Amygdala (tissue), 56 donors: ENCODE measurements at places on chromosomes 1 and 21.

DNA sequence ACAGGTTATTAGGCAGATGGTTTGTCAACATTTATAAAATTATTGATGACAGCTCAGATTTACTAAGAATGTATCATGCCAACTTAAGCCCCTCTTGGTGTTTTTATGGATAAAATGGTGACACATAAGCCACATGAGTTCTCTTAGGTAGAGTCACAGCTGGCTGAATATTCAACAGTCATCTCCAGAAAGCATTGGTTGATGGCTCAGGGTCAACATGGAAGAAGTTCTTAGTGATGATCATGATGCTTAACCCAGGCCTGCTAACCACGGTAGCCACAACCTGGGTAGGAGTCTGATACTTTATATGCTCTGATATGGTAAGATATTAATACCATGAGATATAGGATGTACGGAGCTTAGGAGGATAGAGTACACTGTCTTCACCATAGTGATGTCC lies 46.4 kb upstream of the SIPA1L2 start:
- no peak for DNase-seq

- no peak for DNase-seq
These were observed at the start of gene KCNA3 for GRCh38 chr1:110674337-110675059. KCNA3 (minus strand) TSS chr1:110674940; CDS start chr1:110674809, 131 bp downstream.

GRCh38 chr1:223219846-223220610 lies 77.0 kb upstream of the TLR5 start:
- no peak for DNase-seq

GRCh38 chr1:241612533-241613477 lies 27.4 kb downstream of the CHML start:
- DNase-seq = no peak

DNA sequence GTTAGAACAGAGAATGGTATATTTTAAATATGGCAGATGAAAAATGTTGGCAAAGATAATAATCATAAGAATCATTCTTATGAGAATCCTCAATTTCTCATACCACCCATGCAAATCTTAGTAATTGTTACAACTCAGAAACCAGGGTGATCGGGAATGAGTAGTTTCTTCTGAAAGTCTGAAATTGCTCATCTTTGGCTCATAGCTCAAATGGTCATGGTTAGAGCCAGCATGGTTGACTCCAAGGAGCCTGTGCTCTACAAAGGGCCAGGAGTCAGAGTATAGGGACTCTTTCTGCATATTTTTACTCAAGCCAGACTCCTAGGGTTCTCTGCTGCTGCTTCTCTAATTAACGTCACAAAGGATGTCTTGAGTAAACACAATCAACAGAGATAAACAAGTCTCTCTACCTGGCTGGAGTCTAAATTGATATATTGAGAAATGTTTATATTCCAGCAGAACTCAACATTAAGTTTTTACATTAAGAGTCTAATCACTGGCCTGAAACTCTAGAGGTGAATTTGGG lies 1.9 kb upstream of the ETV3 start:
- no peak for DNase-seq

DNA sequence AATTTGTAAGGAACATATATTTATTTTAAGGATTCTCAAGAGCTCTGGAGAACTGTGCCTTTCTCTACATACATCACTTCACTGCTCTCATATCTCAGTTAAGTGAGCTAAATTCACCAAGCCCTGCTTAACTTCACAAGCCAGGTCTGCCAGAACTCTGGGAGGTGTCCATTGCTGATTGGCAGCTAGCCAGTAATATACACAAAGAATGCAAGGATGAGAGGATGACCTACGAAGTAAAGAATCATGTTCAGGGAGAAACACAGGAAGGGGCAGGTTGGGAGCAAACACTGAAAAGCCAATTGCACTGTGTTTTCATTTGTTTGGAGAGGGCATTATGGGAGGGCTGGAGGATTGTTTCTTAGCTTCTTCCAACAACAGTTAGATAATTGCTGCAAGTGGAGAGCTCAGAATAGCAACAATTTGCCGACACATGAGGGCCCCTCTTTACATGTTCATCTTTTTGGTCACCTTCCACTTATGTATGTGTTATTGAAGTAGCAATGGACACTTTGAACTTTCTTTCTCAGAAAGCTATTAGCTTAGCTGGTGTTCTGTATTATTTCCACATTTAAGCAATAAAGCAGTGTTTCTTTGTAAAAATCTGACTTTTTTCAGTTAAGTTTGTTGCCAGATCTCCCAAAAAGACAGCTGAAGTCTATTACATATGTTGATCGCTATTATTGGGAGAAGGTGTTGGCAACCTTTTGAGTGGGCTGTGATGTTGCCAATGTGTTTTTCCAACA lies 254.8 kb downstream of the LTN1 start:
- no peak for DNase-seq

DNA sequence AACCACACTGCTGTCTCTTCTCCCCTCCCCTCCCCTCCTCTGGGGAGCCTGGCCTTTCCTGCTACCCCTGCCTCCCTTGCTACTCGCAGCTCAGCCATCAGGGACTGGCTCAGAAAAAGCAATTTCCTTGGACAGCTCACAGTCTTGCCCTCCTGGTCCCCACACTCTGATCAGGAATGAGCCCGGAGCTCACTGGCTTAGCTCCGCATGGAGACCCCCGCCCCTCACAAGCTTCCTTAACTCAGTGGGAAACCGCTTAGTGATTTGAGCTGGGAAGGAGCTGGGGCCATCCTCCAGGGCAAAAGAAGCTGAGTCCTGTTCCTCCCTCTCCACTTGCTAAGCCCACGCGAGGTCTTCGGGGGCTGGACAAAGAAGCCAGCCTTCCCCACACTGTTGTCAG lies 70.3 kb upstream of the ACTL8 start:
- no peak for DNase-seq

- no peak for DNase-seq
These were observed 88.1 kb upstream of the TTC39A start for GRCh38 chr1:51418384-51418959.

GRCh38 chr1:47771751-47772150 lies 225.4 kb downstream of the TRABD2B start:
- DNase-seq = no peak

- no peak for DNase-seq
These were observed 11.2 kb upstream of the HJV start for GRCh38 chr1:146032631-146033219.

- DNase-seq = no peak
These were observed 136.2 kb upstream of the DUSP10 start for GRCh38 chr1:221878134-221878533.

DNA sequence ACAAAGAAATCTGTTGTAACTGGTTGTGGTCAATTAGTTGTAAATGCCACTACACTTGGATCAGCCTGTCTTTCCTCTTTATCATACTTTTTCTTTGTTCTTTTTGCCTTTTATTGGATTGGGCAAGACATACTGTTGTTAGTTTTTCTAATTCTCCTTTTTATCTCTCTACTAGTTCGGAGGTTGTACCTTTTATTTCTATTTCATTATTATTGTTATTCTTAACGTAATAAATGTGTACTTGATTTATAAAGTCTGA lies 59.2 kb downstream of the IVNS1ABP start:
- DNase-seq = no peak

DNA sequence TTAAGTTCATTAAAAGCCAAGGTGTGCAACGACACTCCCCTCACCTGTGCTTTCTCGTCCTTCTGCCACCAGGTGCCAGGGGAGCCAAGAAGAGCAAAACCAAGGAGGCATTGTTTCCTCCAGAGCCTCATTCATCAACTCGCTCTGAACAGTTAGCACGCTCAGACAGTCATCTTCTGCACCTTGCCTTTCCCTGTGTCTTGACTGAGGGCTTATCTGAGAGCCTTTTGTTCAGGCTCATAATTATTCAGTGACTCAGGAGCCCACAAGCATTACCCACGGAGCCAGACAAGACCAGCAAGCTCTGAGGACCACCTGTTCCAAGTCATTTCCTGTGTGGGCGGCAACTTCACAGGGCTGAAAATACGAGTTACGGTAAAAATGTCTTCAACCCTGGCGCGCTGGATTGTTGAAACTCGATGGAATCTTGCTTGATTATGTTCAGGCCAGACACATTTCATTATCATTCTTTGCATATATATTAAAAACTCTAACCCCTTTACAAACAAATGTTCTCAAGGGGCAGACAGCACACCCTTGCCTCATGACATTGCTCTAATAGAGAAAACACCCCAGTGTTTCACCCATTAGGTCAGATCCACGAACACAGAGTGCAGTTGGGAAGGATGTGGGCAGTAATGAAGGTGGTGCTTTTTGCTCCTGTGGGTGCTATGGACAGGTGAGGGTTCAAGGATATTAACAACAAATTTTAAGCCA lies 89.7 kb upstream of the RUNX1 start:
- DNase-seq = no peak

GRCh38 chr1:215556996-215557395 lies 10.1 kb upstream of the KCTD3 start:
- DNase-seq = no peak

DNA sequence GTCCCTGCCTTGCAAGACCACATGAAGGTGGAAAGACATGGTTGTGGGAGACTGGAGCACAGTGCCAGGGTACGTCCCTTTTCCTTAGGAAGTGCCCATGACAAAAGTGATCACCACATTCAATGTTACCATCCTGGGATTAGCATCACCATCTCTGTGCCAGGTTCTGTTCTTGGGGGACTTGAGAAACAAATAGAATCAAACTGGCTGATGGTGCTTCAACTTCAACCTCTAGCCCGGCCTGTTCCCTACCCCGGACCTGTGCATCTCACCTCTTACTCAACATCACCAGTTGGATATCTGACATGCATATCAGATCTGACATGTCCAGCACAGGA lies 153.3 kb downstream of the GRIK3 start:
- no peak for DNase-seq

DNA sequence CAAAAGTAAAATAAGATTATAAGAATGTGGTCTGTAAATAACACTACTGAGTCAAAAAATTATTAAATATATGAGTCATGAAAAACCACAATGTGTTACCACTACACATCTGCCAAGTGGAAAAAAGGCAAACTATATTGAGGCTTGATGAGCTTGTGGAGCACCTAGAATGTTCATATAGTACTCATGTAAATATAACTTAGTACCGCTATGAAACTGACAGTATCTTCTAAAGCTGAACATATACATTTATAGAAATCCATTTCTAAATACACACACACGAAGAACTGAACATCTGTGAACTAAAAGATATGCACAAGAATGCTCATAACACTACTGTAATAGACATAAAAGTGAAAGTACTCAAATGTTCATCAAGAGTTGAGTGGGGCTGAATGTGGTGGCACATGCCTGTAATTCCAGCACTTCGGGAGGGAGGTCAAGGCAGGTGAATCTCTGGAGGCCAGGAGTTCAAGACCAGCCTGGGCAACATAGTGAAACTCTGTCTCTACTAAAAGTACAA lies 18.5 kb upstream of the GBP3 start:
- DNase-seq = no peak

GRCh38 chr1:7606096-7606495 lies 165.0 kb upstream of the VAMP3 start:
- DNase-seq = no peak
